Nucleus accumbens (tissue), 56 donors: ENCODE measurements at places on chromosomes 1 and 21.

DNA sequence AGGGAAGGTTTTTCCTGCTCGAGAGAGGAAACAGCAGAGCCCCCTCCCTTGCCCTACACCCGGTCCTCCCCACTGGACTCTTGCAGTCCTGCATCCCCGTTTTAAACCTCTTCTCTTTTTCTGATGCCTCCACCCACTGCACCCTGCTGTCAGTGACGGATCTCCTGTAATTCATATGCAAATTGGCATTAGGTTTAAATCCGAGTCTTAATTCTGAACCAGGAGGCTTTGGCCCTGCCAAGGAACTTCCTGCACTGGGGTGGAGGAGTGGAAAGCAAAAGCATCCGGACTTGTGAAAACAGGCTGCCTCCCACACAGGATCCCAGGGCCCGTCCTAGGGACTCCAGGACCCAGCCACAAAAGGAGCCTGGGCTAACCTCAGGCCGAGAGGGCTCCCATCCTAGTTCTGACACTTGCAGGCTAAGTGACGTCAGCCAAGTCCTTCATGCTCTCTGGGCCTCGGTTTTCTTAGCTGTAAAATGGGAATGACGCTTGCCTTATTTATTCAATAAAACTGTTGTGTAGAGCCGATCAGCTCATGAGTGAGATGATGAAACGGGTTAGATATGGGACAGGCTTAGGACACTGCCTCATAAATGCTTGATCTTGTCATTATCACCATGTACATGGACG, 613.3 kb downstream of the AJAP1 start:
- no peak for DNase-seq

DNA sequence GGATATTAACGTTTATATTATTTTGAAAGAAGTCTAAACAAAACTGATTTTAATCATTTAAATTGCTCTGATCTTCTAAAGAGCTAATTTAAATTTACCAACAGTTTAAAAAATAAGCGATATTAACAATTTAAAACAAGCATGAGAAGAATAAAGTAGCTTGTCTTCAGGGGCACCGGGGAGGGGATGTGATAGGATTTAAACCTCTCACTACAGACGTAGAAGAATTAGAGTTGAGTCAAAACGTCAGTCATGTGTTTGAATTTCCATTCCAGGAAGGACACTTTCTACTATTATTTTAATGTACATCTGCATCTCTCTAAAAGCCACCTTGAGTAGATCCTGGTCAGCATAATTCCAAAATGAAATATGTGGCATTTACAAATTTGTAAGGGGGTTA, 58.2 kb upstream of the TPTE start:
- no peak for DNase-seq

DNA sequence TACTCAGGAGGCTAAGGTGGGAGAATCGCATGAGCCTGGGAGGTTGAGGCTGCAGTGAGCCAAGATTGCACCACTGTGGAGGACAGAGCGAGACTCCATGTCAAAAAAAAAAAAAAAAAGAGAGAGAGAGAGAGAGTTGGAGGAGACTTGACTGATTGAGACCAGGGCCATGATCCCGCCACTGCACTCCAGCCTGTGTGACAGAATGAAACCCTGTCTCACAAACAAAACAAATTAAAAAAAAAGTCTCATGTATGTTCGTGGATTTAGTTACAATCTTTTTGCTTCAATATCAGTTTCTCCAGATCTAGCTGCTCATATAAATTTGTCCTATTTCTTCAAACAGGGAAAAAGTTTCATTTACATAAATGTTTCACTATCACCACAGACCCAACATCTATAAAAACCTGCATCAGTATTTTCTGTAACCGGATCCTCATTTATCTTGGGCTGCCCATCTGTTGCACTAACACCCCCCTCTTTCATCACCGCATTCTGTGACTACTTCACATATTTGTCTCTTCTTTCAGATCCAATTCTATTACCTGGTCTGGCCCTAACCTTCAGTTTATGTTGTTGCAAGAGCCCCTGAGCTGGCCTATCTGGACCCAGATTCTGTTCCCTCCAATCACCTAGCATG, 127.0 kb downstream of the GREM2 start:
- no peak for DNase-seq

- DNase-seq, result no peak
Measured at GRCh38 chr1:22121421-22121911, 21.4 kb downstream of the WNT4 start.

DNA sequence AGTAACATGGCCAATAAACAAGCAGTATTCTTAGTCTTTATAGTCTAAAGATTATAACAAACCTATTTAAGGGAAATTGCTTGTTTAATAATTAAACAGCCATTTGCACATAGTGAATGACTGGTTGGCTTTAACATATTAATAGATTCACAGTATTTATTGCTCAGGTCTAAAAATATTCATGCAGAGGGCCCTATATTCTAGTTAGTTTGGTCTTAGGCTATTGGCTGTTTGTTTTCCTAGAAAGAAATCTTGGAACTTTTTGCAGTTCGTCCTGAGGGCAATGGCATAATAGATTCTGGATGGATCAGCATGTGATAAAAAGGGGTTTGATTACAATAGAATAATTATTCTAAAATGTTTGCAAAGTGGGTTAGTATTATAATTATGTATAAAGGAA, 34.7 kb downstream of the BACH1 start:
- no peak for DNase-seq

DNA sequence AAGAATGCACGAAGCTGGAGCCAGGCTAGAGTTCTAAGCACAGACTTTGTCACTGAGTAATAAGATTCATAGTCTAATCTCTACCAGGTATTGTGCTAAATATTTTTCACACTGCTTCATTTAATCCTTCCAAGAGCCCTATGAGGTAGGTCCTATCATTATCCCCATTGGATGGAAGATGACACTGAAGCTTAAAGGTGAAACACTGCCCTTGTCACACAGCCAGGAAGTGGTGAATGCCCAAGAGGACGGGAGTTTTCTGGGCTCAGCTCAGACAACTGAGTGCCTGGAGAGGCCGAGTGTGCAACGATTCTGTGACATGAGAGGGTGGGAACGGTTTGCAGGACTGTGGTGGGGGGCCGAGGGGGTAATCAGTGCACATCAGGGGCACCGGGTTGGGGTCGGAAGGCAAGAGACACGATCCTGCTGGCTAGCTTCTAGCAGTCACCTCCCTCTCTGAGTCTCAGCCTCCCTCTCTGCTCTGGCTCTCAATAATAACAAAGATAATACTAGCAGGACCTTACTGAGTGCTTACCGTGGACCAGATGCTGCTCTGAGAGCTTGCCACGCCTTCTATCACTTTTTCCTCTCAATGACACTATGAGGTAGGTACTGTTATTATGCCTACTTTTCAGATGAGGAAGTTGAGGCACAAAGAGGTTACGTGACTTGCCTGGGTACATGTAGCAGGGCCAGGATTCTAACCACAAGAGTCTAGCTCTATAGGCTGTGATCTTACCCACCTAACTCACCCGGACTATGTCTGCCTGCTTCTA, 12.4 kb downstream of the KCNQ4 start:
- no peak for DNase-seq
